ENCODE measurements at places on chromosomes 7 and 10. TPM values are rescaled to one million over a fixed set of nuclear protein-coding genes. Genes with fewer than 3 reads are reported as not detected.

- DNase-seq, result no peak
Observed at GRCh38 chr7:103379270-103379975, 32.0 kb downstream of the PSMC2 start.

- no peak for DNase-seq
Observed at GRCh38 chr7:150409300-150410030, 30.3 kb downstream of the ZNF775 start.

DNA sequence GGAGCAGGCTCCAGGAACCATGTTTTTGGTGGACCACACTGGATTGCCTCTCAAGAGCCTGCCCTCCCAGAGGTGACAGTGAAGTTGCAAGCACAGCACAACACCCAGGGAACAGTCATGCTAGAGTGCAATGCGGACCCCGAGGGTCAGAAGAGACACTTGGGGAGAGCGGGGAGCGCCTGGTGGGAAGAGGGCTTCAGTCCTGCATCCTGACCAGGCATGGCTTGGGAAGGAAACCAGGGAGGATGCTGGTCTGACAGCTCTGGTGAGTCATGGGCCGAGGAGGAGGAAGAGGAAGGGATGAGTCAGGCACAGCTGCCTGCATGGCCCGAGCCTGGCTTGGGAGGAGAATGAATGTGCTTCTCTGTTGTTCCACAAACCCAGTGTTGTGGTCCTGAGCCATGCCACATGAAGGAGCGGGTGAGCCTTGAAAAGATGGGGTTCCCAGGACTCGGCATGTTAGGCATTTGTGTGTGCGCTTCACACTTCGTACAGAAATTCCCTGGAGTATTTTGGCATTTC, 29.5 kb upstream of the ANKRD2 start:
- peak; percentile 87 for DNase-seq

CDC14C gene
- total RNA-seq, result not detected

DNA sequence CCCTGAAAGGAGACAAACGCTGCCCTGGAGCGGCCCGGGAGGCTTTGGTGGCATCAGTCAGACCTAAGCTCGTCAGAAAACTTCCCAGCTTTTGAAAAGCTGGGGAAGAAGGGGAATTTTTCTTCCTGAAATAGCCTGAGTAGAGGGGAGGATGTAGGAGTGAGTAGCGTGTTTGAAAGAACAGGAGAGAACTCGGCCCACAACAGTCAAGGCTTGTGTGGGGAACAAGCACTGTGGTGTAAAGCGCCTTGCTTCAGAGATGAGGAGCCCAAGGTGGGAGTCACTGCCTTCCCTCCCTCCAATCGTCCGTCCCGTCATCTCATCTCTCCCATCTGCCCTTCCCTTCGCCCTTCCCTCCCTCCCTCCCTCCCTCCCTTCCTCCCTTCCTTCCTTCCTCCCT, 273.3 kb downstream of the CAMK1D start:
- DNase-seq, result no peak

CALHM1 gene
- not detected for total RNA-seq

GRCh38 chr7:99996755-99997544, 18.4 kb upstream of the ZKSCAN1 start:
- no peak for DNase-seq

SNX10 gene
- total RNA-seq, result 37.1 TPM

MMRN2 gene
- total RNA-seq, result 4.1 TPM

DNA sequence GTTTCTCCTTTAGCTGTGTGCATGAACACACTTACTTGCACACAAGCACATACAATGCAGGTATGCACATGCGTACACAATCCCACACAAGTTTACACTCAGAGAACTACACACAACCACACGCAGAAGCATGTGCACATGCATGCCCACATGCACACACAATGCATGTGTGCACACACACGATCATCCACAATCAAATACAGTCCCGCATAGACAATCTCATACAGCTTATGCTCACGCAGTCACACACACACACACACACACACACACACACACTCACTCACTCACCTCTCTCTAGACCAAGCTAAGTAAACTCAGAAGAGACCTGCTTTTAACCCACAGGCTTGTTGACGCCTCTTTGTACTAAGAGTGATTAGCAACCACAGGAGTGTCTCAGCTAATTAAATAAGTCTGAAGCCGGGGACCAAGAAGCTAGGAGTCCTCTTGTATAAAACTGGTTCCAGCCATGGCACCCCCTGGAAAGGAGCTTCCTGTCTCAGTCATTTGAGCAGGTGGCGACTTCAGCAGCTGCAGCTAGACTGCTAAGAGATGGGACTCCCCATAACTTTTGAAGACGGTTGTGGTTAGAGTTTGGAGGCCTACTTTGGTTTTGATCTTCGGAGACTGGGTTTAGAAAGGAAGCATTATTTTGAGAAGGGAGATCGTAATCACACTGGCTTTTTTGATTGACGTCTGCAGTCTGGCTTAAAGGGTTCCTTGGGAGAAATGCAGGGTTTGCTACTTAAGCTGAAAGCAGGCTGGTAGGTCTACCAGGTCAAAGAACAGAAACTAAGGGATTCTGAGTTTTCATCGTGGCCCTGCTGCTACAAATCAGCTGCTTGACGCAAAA, 82.3 kb upstream of the ADRB1 start:
- no peak for DNase-seq

ACHE gene
- 11.0 TPM for total RNA-seq

GRCh38 chr7:35253710-35254495, at the start of gene TBX20:
TBX20 (minus strand) TSS chr7:35254100; CDS start chr7:35253620, 480 bp downstream.
- DNase-seq, result peak; percentile 25
